ENCODE measurements at places on chromosomes 6 and 20.

- DNase-seq = no peak
Observed at GRCh38 chr6:44926556-44926955, 401.6 kb upstream of the RUNX2 start.

DNA sequence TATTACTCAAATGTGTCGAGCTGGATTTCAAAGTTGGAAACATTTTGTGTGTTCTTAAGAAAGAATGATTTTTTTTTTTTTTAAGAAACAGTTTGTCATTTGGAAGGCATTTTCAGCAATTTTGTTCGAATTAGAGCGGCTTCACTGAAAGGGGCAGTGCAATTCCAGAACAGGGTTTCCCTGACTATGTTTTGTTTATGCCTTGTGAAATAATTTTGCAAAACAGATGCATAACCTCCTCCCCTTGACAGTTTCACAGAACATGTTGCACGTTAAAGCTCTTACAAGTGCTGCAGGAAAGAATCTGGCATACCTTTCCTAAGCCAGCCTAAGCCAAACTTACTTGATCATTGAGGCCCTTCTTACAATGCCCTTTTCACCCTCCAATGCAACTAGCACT, 216.0 kb upstream of the SSTR4 start:
- no peak for DNase-seq

DNA sequence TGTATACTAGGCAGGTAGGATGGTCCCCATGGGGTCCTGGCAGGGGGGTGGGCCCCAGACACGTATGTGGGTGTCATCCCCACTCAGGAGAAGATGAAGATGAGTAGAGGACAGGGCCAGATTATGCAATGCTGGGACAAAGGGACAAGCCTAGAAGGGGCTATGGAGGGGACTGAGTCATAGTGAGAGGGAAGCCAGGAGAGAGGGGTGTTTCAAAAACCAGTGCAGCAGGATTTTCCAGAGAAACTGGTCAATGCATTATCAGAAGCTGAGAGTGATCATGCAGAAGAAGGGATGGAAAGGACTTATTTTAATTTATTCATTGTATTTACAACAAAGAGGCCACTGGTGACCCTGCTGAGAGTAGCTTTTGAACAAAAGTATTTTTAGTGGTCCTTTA, 74.0 kb downstream of the PPP1R3G start:
- peak; percentile 14 for DNase-seq

DNA sequence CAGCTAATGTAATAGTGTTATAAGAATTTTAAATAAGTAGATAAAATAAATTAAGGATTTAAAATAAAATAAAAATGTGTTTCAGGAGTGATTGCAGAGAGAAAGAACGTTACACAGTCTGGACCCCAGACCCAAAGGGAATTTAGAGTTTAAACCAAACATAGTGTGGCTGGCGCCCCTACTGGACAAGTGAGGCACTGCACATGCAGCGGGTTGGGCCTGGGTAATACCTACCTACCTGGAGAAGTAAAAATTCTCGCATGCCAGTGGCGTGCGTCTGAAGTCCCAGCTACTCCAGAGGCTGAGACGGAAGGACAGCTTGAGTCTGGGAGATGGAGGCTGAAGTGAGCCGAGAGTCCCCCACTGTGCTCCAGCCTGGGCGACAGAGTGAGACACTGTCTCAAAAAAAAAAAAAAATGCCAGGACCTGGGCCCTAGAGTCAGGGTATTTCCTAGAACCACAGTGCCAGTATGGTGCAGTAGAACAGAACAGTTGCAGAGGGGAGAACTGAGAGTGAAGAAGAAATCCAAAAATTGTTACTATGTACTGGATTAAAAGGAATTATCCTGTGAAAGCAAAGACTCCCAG, 71.4 kb upstream of the TCF21 start:
- no peak for DNase-seq

DNA sequence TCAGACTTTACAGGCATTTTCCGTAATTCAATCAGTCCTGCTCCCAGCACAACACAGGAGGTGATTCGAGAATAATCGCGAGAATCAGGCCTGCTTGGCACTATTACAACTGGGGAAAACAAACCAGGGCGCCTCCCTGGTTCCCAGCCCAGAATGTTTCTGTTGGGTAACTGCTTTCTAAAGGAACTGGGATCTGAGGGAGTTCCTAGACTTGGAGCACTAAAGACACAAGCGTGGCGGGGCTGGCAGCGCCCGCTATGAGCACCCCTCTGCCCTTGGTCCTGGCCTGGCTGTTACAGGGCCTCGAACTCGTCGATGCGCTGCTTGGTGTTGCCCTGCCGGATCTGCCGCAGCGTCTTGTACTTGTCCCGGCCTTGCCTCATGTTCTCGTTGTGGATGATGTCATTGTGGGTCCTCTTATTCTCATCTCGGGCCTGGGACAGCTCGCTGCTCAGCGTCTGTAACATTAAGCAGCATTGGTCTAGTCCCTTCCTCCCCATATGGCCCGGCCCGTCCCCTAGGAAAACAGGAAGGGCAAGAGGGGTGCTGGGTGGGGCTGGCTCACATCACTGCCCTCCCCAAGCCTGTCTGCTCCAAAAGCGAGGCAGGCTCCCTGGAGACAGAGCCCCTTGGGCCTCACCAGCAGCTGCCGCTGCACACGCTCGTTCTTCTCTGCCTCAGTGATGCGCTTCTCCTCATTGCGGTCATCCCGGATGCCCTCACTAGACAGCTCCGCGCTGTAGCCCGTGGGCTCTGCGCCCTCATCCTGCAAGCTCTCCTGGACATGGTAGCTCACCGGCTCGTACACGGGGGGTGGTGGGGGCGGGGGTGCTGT, 52.3 kb downstream of the EZR start:
- no peak for DNase-seq

GRCh38 chr6:99066044-99066443, 118.3 kb upstream of the FBXL4 start:
- DNase-seq = no peak

DNA sequence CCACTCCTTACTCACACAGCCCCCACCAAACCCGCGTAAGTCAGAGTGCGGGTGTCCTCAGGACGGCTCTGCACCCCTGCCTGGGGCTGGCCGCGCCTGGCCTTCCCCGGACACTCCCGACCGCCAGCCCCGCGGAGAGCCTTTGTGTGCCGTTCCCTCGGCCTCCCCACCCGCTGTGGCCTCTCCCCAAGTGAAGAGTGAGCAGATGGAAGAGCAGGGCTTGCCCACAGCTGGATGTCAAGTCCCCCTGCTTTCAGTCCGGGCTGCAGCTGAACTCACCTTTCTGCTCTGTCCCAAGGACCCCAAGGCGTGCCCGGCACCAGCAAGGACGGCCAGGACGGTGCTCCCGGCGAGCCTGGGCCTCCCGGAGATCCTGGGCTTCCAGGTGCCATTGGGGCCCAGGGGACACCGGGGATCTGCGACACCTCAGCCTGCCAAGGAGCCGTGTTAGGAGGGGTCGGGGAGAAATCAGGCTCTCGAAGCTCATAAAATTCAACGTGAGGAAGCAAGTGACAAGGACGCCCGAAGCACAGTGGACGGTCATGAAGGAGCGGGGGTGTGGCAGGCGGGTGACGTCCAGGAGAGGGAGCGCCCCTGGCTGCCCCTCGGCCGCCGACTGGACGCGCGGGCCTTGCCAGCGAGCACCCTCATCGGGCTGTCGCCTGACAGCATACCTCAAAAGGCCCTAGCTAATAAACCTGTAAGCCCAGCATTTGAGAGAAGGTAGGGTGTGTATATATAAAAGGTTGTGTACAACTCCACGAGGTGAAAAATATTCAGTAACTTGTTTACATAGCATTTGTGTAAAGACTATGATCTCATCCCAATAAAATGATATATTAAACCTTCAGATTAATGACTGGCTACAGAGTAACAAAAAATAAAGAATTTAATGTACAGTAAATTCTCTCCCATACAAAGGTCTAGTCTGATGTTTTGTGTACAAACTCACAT, 21.1 kb downstream of the TCFL5 start:
- DNase-seq = peak; percentile 38

DNA sequence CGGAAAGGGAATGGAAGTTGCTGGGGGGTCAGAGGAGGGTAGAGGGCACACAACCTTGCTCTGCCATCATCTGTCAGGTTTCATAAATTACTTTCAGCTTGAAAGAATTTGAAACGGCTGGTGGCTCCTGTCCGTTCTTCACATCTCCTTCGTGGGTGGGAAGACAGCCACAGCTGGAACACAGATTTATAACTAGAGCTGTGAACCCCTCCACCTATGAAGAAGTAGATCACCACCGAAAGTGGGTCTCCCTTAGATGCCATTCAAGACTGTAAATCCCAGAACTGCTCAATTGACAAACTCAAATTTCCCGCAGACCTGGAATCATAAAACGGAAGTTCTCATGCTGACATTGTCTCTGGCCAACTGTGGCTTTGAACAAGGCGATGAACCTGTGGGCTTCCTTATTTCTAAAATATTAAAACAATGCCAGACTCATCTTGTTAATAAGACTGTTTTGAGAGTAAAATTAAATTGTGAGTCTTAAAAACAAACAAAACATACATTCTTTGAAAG, 65.3 kb downstream of the BTBD3 start:
- DNase-seq = no peak
